ENCODE measurements at places on chromosomes 16 and 17.

- no peak for DNase-seq
Measured at GRCh38 chr17:50239937-50240336, 34.3 kb upstream of the TMEM92 start.

DNA sequence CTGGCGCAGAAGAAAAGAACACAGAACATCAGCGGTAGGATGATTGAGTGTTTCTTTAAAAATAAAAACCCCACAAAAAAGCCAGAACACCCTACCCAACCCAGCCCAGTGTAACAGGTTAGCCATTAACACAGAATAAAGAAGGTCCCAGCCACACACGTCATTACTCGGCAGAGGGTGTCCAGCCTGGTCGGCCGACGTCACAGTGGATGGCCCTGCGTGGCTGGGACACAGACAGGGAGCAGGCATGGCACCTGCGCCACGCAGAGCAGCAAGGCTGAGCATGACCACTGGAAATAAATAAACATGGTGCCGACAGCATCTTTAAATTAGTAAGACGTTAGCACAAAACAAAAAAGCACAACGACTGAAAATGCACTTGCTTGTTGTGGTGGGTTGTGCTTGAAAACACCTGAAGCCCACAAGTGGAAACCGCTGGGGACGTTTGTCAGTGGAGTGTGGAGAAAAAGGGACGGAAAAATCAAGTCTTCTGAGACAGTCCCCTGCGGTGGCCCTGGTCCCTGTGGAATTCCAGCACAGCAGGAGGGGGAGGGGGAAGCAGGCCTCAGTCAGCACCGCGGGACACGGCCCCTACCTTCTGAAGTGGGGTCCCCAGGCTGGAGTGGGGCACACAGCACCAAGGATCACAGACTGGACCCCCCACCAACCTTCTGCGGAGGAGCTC is 39.2 kb downstream of the SLC7A5 start:
- no peak for DNase-seq

- DNase-seq: no peak
Measured at GRCh38 chr16:89841275-89841674, 13.0 kb downstream of the SPIRE2 start.

- no peak for DNase-seq
Measured at GRCh38 chr17:17502741-17503565, 6.8 kb upstream of the RASD1 start.

DNA sequence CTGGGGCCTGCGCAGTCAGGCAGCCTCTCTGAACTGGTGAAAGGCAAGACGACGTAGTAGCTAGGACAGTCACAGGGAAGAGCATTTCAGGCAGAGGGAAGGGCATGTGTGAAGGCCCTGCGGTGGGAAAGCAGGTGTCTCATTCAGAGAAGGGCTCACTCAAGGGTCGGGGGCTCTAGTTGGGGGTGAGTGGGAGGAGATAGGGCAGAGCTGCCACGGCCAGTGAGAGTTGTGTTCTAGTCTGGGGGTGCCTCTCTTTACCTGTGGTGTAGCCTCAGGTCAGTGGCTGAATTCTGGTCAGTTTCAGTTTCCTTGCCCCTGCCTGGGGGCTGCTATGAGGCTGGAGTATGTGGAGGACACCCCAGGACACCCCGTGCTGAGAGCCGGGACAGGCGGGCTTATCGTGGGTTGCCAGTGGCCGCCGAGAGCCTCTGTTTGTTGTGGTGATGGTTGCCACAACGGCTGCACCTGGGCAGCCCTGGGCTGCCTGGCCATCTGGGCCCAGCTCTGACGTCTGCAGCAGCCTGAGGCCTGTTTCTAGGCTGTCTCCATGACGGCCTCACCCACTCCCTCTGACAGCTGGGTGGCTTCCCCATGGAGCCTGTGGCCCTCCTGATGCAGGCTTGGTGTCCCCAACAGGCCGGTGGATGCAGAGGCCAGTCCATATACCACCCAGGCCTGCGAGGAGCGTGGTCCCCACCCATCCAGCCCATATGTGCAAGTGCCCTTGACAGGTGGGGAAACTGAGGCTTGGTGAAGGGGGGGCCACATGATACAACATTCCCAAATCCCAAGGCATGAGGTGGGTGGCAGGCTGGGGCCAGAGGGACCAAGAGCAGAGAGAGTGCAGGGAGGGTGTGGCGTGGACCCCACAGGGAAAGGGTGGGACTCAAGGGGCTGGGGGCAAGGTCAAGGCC is 10.8 kb downstream of the MAP2K3 start:
- no peak for DNase-seq

DNA sequence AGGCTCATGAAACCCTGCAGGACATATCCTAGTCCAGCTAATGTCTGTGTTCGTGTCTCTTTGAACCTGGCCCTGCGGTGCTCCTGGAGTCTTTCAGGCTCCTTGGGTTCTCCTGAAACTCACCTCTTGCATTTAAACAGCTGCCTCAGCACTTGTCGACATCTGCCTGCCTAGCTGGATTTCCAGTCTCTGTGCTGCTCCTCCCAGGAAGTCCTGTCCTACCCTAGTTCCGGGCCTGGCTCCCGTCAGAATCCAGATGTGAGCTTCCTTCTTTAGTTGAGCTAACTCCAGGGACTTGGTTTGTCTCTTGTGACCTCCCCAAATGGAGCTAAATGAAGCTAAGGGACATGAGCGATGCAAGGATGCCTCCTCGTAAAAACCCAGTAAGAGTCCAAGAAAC is 155.2 kb upstream of the PIRT start:
- DNase-seq: no peak

DNA sequence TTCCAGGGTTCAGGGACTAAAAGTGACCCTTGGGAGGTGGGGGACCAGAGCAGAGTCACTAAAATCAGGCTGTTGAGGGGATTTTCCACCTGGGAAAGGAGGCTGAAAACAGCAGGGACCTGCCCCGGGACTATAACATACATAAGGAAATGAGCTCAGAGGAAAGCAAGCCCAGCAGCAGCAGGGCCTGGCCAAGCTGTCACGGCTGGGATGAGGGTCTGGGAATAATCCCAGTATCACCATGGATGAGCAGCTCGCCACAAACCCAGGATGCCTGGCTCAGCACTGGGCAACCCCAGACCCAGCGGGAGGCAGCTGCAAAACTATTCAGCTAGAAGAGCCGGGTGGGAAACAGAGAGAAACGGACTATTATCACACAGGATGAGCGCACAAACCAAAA is 72.4 kb downstream of the RPH3AL start:
- no peak for DNase-seq

Data from stimulated activated CD4-positive, alpha-beta T cell treated with anti-CD3 and anti-CD28 coated beads, Interleukin-1b, Interleukin-23, amount 100 ng/mL, for 1 hour (primary cell).